ENCODE measurements at places on chromosomes 1 and 21. TPM values are rescaled to one million over a fixed set of nuclear protein-coding genes. Genes with fewer than 3 reads are reported as not detected.

DNA sequence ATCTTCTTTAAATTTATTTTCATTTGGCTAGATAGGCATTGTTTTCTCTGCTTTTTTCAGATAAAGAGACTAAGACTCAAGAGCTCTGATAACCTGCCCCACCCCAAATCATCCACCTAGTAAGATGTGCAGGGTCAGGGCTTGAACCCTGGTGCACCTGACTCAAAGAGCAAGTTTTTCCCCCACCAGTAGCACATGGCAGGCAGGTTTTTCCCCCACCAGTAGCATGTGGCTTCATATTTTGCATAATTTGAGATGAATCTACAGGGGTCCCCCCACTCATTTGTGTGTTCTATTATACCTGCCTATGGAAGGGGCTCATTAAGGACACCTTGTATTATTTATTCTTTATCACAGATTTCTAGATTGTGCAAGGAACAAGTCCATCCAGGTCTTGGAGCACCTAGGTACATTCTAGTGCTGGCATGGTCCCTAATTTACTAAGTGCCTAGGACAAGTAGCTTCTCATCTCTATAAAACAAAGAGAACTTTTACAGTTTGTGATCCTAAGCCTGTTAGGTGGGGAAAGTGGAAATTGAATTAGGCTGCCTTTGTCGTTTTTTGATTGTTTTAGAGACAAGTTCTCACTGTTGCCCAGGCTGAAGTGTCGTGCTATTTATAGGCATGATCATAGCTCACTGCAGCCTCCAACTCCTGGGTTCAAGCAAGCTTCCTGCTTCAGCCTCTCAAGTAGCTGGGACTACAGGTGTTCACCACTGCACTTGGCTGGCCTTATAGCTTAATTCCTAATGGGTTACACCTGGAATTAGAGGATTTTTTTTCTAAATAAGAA, 13.2 kb upstream of the CTSE start:
- DNase-seq: no peak

DNA sequence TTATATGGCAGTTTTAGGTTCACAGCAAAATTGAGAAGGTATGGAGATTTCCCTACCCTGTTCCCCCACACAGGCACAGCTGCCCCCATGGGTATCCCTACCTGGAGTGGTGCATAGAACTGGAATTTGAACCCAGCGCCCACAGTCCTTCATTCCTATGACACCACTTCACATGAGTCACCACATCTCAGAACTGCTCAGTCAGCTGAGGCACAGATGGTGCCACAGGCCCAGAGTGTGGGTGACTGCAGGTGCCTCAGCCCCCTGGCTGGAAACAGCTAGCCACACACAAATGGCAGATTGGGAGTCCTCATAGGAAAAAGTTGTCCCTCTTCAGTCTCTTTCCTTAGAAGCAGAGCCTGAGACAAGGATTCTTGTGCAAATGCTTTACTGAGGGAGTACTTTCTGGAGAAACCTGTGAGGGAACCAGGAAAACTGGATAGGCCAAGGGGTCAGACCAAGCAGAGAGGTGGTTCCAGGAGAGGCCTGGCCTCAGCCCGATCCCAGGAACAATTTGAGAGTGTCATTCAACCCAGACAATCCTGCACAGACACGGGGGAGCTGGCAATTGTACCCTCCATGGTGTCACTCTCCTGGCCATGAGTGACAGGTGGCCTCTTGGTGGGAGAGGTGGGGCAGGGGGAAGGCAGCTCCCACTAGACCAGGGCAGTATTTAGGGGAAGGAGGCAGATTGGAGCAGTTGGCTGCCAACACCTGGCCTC, 6.9 kb downstream of the PLA2G2D start:
- no peak for DNase-seq

The CHI3L1 gene
- polyA plus RNA-seq: 25.3 TPM

- DNase-seq: no peak
Observed at GRCh38 chr1:52567943-52568342, 15.1 kb upstream of the TUT4 start.

Data from hepatocyte (in vitro differentiated cells).